ENCODE measurements at places on chromosomes 2 and 18. TPM values are rescaled to one million over a fixed set of nuclear protein-coding genes. Genes with fewer than 3 reads are reported as not detected.
A peak's percentile ranks its signal among the peaks of the same experiment; 100 is the strongest.

LRATD1 gene
- polyA plus RNA-seq, result not detected

DNA sequence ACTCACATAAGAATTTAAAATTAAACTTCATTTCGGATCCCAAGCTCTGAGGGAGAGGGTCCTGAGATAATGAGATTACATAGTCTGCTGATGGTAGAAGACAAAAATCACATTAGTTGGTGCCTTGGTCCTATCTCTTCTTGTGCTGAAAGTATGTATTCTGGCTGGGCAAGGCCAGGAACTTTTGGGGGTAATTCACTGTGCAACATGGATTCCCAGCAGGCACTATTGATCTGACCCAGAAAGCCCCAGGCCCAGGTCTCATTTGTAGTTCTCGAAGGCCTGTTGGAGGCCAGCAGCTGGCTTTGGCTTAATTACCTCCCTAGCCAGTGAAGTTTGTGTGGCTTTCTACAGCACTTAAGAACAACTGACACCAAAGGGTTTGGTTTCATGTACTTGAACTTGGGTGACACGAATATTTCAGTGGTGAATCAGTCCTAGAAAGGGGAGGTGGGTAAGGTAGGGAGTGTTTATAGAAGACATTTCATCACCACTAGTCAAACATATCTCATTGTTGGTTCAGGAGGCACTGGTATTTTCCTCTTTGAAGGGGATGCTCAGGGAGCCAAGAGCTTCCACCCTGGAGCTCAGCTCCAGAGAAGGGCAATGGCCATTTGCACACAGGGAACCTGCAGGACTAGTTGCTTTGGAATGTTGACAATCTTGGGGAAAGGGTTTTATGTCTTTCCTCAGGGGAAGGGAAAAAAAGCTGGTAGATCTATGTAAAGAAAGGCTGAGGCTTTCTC, 217.8 kb downstream of the OSR1 start:
- DNase-seq, result no peak
- H3K4me1 ChIP-seq, result no peaks in the 10 kb centered on the region
- no peaks in the 10 kb centered on the region for H3K36me3 ChIP-seq
- no peak overlapping the region for H3K27ac ChIP-seq

ANKRD44 gene
- 51.5 TPM for polyA plus RNA-seq

DNA sequence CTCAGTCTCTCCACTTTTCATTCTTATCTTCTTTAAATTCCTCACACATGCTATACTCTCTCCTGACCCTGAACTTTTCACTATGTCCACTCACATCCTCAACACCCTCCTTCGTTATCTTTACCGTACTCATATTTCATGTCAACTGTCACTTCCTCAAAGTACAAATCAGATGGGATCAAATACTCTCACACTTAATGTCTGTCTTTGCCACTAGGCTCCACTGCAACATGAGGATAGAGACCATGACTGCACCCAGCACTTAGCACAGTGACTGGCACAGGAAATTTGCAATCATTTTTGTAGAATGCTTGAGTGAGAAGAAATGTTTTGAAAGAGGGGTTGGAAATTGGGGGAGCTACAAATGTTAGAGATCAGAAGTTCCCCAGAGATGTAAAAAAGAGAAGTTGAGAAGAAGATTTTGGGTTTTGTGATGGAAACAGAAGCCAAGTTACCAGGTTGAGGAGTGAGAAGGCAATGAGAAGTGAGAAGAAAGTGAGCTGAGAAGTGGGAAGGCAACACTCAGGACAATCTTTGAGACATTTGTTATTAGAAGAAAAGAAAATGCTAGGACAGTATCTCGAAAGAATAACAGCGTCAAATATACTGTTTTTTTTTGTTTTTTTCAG, 87.0 kb downstream of the CCDC141 start:
- no peaks in the 10 kb centered on the region for H3K4me1 ChIP-seq
- no peaks in the 10 kb centered on the region for H3K27me3 ChIP-seq
- H3K36me3 ChIP-seq, result no peaks in the 10 kb centered on the region
- DNase-seq, result no peak
- no peak overlapping the region for H3K4me3 ChIP-seq
- H3K27ac ChIP-seq, result no peak overlapping the region

PDCD1 gene
- 12.4 TPM for polyA plus RNA-seq

SATB2 gene
- not detected for polyA plus RNA-seq

- peak overlapping the region; percentile 51 for H3K4me3 ChIP-seq
- H3K4me1 ChIP-seq, result peaks cover 30% of the 10 kb centered on the region
- no peaks in the 10 kb centered on the region for H3K36me3 ChIP-seq
- H3K27me3 ChIP-seq, result no peaks in the 10 kb centered on the region
- DNase-seq, result peak; percentile 58
Measured at GRCh38 chr2:10028988-10029874, 14.1 kb upstream of the KLF11 start.

- no peak overlapping the region for H3K27ac ChIP-seq
- no peaks in the 10 kb centered on the region for H3K27me3 ChIP-seq
- peak; percentile 33 for DNase-seq
- no peaks in the 10 kb centered on the region for H3K36me3 ChIP-seq
Measured at GRCh38 chr2:144162652-144163051, 357.3 kb downstream of the ZEB2 start.

REL gene
- 12.3 TPM for polyA plus RNA-seq

GRCh38 chr2:238236571-238236970, 3.3 kb downstream of the HES6 start:
- H3K27ac ChIP-seq, result no peak overlapping the region
- H3K4me3 ChIP-seq, result no peak overlapping the region
- H3K4me1 ChIP-seq, result peaks cover 16% of the 10 kb centered on the region
- DNase-seq, result no peak
- peaks cover 8% of the 10 kb centered on the region for H3K27me3 ChIP-seq
- no peaks in the 10 kb centered on the region for H3K36me3 ChIP-seq

- H3K27me3 ChIP-seq, result no peaks in the 10 kb centered on the region
- no peak overlapping the region for H3K4me3 ChIP-seq
- no peak overlapping the region for H3K27ac ChIP-seq
- DNase-seq, result no peak
- H3K4me1 ChIP-seq, result no peaks in the 10 kb centered on the region
- no peaks in the 10 kb centered on the region for H3K36me3 ChIP-seq
Measured at GRCh38 chr2:170241756-170242155, 63.8 kb downstream of the MYO3B start.

COL4A4 gene
- 0.10 TPM for polyA plus RNA-seq

- no peaks in the 10 kb centered on the region for H3K27me3 ChIP-seq
- no peak overlapping the region for H3K27ac ChIP-seq
- DNase-seq, result no peak
- H3K36me3 ChIP-seq, result no peaks in the 10 kb centered on the region
Measured at GRCh38 chr2:158131919-158132566, 30.4 kb downstream of the UPP2 start.

- no peak for DNase-seq
- H3K36me3 ChIP-seq, result no peaks in the 10 kb centered on the region
- H3K27me3 ChIP-seq, result no peaks in the 10 kb centered on the region
Measured at GRCh38 chr2:78778756-78779510, 246.6 kb upstream of the REG3G start.

ACOXL gene
- polyA plus RNA-seq, result not detected

GRCh38 chr2:128315829-128316776, 2.6 kb downstream of the HS6ST1 start:
- peaks cover 39% of the 10 kb centered on the region for H3K4me1 ChIP-seq
- H3K27ac ChIP-seq, result no peak overlapping the region
- no peak for DNase-seq
- no peaks in the 10 kb centered on the region for H3K27me3 ChIP-seq
- H3K4me3 ChIP-seq, result no peak overlapping the region
- H3K36me3 ChIP-seq, result no peaks in the 10 kb centered on the region

DNA sequence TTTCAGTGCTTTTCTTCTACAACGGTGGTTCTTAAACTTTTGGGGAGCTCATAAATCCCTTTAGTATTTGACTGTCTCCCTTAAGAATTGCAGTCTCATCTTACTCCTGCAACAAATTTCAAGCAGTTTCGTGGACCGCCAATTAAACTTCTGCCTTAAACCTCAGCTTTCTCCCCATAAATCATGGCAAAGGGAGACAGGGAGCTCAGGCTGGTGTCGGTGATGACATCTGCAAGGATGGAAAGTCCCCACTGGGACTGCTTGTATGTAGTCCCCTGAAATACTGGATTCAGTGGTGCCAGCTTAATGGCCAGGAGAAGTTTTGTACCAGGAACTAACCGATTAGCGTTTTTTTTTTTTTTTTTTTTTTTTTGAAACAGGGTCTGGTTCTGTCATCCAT, 148.7 kb upstream of the ITGA6 start:
- H3K36me3 ChIP-seq, result no peaks in the 10 kb centered on the region
- no peak for DNase-seq
- H3K27ac ChIP-seq, result no peak overlapping the region

FOXD4L1 gene
- polyA plus RNA-seq, result not detected

GRCh38 chr18:59278793-59279192, 5.5 kb upstream of the RAX start:
- DNase-seq, result no peak
- H3K4me3 ChIP-seq, result no peak overlapping the region
- H3K27me3 ChIP-seq, result peaks cover 18% of the 10 kb centered on the region
- H3K27ac ChIP-seq, result no peak overlapping the region
- H3K36me3 ChIP-seq, result no peaks in the 10 kb centered on the region

DNA sequence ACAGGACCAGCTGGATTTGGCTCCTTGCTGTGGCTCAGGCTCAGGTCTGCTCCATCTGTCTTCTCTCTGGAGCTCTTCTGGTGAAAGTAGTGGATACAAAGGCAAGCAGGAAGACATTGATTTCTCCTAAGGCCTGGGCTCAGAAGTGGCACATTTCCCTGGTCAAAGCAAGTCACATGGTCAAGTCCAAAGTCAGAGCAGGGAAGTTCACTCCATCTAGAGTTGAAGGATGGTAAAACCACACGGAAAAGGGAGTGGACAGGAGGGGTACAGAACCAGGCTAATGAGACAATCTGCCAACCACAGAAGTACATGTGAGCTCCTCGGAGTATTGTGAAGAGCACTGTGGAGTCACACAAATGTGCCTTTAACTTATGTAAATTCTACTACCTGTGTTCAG, 66.1 kb downstream of the MARCO start:
- no peak overlapping the region for H3K27ac ChIP-seq
- no peak for DNase-seq
- H3K4me3 ChIP-seq, result no peak overlapping the region
- H3K27me3 ChIP-seq, result no peaks in the 10 kb centered on the region

DNA sequence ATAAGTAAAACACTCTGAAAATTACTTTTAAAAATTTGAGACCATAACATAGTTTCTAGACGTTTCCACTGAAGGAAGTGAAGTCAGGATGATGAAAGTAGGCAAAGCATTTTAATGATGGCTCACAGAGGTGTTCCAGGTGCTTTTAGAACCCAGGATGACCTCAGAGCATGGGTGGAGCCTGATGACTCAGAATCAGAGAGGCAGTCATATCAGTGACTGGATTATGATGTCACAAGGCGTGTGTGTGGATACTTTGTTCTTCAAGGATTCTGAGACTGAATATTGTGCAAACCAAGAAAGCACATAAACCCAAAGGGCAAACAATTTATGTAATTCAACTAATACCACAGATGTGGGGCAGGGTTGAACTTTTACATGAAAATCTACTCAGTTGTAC, 208.0 kb upstream of the FBXO11 start:
- no peaks in the 10 kb centered on the region for H3K27me3 ChIP-seq
- H3K4me1 ChIP-seq, result peaks cover 8% of the 10 kb centered on the region
- H3K4me3 ChIP-seq, result no peak overlapping the region
- peak; percentile 81 for DNase-seq
- no peak overlapping the region for H3K27ac ChIP-seq

- H3K27me3 ChIP-seq, result peaks cover 9% of the 10 kb centered on the region
- DNase-seq, result no peak
- H3K4me1 ChIP-seq, result no peaks in the 10 kb centered on the region
- no peak overlapping the region for H3K27ac ChIP-seq
Measured at GRCh38 chr2:238845583-238846377, 2.1 kb upstream of the TWIST2 start.

GRCh38 chr2:157271590-157272203, 14.2 kb downstream of the GALNT5 start:
- DNase-seq, result no peak
- H3K4me3 ChIP-seq, result no peak overlapping the region
- no peaks in the 10 kb centered on the region for H3K36me3 ChIP-seq
- no peak overlapping the region for H3K27ac ChIP-seq

SCN2A gene
- polyA plus RNA-seq, result not detected

TYMS gene
- polyA plus RNA-seq, result 0.33 TPM

- no peaks in the 10 kb centered on the region for H3K27me3 ChIP-seq
- H3K27ac ChIP-seq, result no peak overlapping the region
- no peaks in the 10 kb centered on the region for H3K36me3 ChIP-seq
- DNase-seq, result no peak
Measured at GRCh38 chr2:148875387-148876051, 492 bp downstream of the KIF5C start.

PLEK gene
- 5.7 TPM for polyA plus RNA-seq

DNA sequence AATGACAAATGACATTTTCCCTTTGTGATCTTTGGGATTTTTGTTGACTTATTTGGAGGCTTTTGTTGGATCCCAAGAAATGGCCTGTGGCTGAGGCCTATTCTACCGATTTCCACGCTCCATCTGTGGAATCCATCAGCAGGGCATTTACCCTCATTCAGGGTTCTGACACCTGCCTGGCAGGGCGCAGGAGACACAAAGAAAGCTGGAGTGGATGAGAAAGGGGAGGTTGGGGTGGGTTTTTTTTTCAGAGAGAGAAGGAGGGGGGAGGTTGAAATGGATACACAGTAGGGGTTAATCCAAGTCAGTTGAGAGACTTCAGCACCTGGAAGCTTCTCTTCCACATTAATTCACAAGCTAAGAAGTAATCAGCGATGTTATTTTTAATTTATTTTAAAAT, 59.7 kb downstream of the PAX3 start:
- no peaks in the 10 kb centered on the region for H3K4me1 ChIP-seq
- no peaks in the 10 kb centered on the region for H3K36me3 ChIP-seq
- H3K27ac ChIP-seq, result no peak overlapping the region
- no peak for DNase-seq
- peaks cover 13% of the 10 kb centered on the region for H3K27me3 ChIP-seq
- no peak overlapping the region for H3K4me3 ChIP-seq

KRTCAP3 gene
- 9.4 TPM for polyA plus RNA-seq

GRCh38 chr2:75570948-75571729, 10.4 kb upstream of the EVA1A start:
- DNase-seq, result no peak
- H3K4me1 ChIP-seq, result no peaks in the 10 kb centered on the region

GRCh38 chr2:65420712-65421431, 11.5 kb downstream of the SPRED2 start:
- H3K36me3 ChIP-seq, result no peaks in the 10 kb centered on the region
- no peak overlapping the region for H3K4me3 ChIP-seq
- no peak overlapping the region for H3K27ac ChIP-seq
- DNase-seq, result no peak
- no peaks in the 10 kb centered on the region for H3K27me3 ChIP-seq
